Osteocyte (in vitro differentiated cells): ENCODE measurements at places on chromosomes 16 and 17.

GRCh38 chr17:9444687-9445086 lies 130.9 kb downstream of the STX8 start:
- no peak for DNase-seq

GRCh38 chr16:89855301-89855945 lies 18.0 kb upstream of the TCF25 start:
- DNase-seq: no peak

DNA sequence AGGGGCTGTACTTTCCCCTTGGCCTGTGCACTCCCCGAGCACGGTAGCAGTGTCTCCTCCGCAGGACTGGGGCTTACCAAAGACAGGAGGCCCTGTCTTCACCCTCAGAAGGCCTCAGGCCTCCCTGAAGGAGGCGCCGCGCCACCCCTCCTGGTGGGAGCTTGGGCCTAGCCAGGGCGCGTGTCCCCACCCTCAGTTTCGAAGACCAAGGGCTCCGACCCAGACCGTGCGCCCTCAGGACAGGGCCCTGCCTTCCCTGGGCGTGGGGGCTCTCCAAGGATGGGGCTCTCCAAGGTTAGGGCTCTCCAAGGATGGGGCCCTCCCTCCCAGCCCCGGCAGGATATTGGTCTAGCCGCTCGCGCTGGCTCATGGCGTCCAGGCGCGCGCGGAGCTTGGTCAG lies 11.8 kb downstream of the PLCD3 start:
- DNase-seq: no peak

DNA sequence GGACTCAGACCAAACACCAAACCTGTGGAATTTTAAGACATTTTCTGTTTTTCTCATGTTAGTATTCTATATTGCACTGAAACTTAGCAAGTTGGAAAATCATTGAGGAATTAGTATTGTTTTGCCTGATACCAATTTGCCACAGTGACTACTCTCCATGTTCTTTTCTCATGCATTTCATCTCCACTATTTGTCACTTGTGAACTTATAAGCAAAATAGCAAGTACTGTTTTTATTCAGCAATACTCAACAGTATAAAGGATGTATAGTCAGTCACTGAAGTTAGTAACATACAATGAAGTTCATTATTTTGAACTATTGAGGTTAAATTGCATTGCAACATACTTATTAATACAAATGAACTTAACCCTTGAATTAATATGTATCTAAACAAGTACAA lies 5.8 kb upstream of the VPS35L start:
- DNase-seq: no peak

DNA sequence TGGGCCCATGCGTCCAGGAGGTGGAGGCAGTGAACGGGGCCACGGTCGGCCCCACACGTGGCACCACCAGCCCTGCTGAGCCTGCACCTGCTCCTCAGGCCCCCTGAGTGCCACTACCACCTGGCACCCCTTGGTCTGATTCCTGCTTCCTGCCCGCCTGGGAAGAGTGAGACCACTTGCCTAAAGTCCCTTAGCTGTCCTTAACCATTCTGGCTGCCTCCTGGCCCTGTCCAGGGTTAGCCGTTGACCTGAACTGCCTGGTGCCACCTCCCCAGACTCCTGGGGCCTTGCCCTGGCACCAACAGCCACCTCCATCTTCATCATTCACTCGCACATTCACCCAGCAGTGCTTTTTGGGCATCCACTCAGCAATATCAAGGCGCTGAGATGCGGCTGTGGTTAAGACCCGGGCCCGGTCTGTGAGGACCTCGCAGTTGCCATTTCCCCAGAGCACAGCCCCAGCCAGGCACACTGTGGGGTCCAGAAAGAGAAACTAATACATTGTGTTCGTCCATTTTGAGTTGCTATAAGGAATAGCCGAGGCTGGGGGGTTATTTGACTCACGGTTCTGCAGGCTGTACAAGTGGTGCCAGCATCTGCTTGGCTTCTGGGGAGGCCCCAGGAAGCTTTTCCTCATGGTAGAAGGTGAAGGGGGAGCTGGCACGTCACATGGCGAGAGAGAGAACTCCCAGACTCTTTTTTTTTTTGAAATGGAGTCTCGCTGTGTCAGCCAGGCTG lies 318.4 kb downstream of the SEC14L1 start:
- no peak for DNase-seq
